ENCODE measurements at places on chromosomes 13 and 19. TPM values are rescaled to one million over a fixed set of nuclear protein-coding genes. Genes with fewer than 3 reads are reported as not detected.

The SERP2 gene
- 3.3 TPM for total RNA-seq

The RXFP2 gene
- not detected for total RNA-seq

The ZNF570 gene
- total RNA-seq = 4.7 TPM

The OR7C1 gene
- not detected for total RNA-seq

The KPTN gene
- 7.1 TPM for total RNA-seq

The GPR180 gene
- total RNA-seq = 3.3 TPM

The MBD3L2 gene
- total RNA-seq = not detected

Measured in Peyer's patch (tissue), 4 donors.